ENCODE measurements at places on chromosomes 1 and 21.

GRCh38 chr21:46613391-46613790, 8.5 kb upstream of the S100B start:
- DNase-seq, result no peak

- DNase-seq, result no peak
Measured at GRCh38 chr1:194598098-194598497, 1411.7 kb upstream of the B3GALT2 start.

DNA sequence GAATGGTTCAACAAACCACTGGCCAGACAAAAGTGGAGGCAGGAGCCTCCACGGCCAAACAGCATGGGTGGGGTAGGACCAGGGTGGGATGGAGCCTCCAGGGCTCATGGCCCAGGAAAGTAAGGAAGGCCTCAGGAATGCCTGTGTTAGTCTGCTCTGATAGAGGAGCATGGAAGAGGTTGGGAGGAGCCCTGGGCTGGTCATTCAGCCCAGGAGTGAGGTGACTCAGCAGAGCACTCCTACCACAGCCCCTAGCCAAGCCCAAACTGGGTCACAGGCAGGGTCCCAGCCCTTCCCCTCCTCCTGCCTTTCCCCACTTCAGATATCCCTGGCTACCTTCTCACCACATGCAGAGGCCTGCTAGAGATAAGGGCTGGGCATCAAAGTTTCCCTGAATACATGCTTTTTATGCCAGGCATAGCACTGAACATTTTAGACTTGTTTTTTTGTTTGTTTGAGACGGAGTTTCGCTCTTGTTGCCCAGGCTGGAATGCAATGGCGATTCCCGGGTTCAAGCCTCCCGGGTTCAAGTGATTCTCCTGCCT, 3.1 kb upstream of the SHISA4 start:
- DNase-seq, result no peak

- no peak for DNase-seq
Measured at GRCh38 chr21:33478182-33478581, 1.6 kb downstream of the TMEM50B start.

DNA sequence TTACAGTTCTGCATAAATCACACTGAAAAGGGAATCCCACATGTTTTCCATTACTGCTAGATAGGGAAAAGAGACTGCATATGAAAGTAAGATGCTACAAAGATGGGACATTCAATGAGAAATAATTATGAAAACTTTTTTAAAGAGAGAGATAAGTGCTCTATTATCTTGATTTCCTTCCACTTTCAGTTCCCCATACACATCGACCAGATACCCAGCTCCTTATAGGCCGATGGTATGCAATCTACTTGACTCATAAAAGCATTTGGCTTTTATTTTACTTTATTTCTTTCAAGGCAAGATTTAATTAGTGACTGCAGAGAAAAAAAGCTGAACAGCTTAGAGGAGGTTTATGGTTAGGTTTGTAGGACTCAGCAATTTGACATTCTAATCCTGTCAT, 13.1 kb downstream of the BRINP2 start:
- DNase-seq, result no peak

GRCh38 chr1:82567348-82567747, 766.6 kb downstream of the ADGRL2 start:
- no peak for DNase-seq

Data from activated T-helper 1 cell treated with Interleukin-2 at 50 U/mL for 16 hours (primary cell).